ENCODE measurements at places on chromosomes 2 and 18.

GRCh38 chr2:168703926-168704325 is 98.5 kb upstream of the NOSTRIN start:
- H3K27ac ChIP-seq: no peak overlapping the region
- peaks cover 5% of the 10 kb centered on the region for H3K36me3 ChIP-seq
- DNase-seq: no peak

GRCh38 chr18:77113361-77114151 is 19.0 kb downstream of the MBP start:
- no peak overlapping the region for H3K4me3 ChIP-seq
- no peaks in the 10 kb centered on the region for H3K27me3 ChIP-seq
- peaks cover 46% of the 10 kb centered on the region for H3K36me3 ChIP-seq
- DNase-seq: no peak
- H3K27ac ChIP-seq: peak overlapping the region; percentile 56

- H3K27ac ChIP-seq: no peak overlapping the region
- no peak overlapping the region for H3K4me3 ChIP-seq
- DNase-seq: no peak
- H3K27me3 ChIP-seq: peaks cover 45% of the 10 kb centered on the region
Observed at GRCh38 chr2:26633993-26634595, 7.1 kb downstream of the CIB4 start.

DNA sequence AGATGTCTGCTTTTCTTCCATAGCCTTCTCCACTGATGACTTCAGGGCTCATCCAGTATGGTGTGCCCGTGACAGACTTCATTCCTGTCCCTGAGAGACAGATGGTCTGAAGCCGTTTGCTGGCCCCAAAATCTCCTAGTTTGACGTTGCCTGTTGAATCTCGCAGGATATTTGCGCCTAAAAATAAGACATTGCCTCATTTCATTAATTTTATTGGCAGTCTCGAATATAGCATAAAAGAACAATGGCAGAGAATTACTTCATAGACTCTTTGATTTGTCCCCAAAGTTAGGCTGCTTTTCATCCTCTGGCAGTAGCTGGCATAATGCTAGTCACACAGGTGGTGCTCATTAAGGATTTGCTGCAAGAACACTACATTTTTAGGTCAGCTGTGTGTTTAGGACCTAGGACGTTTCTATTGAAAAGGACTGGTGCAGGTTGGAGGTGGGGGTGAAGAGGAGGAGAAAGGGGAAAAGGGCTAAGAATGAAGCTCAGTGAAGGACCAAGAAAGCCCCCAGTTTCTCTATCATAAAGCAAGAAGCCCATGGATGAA is 14.7 kb upstream of the ERCC3 start:
- H3K4me3 ChIP-seq: no peak overlapping the region
- no peak overlapping the region for H3K27ac ChIP-seq
- H3K4me1 ChIP-seq: no peaks in the 10 kb centered on the region
- peaks cover 60% of the 10 kb centered on the region for H3K36me3 ChIP-seq
- H3K27me3 ChIP-seq: no peaks in the 10 kb centered on the region

DNA sequence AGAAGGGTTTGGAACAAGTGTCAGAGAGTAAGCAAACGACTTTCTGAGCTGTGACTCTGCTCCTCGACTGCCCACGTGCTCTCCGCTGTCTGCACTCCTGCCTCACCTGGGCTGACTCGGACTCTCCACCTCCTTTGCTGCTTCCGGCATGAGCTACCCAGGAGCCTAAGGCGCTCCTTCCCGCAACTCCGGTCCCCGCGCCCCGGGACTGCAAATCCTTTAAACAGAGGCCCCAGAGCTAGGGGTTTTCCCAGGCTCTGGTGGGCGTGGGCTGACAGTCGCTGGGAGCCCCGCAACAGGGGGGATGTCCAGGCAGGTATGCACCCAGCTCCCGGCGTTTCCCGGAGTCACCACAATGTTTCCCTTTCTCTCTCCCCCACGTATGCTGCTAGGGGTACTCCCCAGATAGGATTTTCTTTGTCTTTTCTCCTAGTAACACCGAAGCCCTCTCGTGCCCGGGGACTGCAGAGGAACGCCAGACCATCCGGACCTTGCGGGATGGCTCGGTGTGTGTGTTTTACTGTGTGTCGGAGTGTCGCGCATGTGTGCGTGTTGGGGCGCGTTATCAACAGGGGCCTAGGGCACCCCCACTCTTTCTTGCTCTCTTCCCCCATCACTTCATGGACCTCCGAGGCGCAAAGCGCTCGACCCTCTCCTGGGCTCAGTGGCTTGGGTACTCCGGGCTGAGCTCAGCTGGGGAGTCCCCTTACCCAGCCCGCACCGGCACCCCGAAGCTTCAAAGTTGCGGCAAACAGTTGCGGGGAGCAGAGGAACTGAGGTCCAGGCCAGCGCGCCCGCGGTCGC is 691 bp upstream of the THSD7B start:
- no peaks in the 10 kb centered on the region for H3K36me3 ChIP-seq
- peaks cover 5% of the 10 kb centered on the region for H3K4me1 ChIP-seq
- H3K27me3 ChIP-seq: peaks cover 7% of the 10 kb centered on the region
- H3K27ac ChIP-seq: no peak overlapping the region
- no peak for DNase-seq

All from T-cell (primary cell).